Osteoblast (primary cell): ENCODE measurements at places on chromosomes 1 and 21.

DNA sequence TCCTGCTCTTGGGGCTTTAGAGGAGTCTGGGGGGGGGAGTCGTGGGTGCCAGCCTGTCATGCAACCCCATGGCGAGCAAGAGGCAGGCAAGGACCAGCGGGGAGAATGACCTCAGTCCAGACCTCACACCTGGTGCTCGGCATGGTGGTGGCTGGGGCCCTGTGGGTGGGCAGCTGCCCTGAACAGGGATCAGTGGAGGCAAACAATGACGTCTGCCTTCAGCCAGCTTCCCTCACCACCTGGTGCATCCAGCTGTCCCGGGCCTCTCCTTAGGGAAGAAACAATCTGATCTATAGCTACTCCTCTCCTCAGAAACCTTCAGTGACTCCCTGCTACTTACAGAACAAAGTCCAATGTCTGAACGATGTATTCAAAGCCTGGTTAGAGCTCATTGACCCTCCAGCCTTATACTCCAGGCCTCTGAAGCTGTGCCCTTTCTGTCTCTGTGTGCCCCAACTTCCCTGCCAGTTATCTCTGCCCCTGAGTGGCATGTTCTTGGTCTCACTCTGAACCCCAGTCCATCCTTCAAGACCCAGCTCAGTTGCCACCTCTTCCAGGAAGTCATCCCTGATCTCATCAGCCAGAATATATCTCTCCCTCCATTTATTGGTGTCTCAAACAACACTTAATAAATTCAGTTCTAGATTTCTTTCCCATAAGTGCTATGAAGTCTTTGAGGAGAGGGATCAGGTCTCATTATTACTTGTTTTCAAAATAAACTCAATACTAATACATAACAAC is 6.6 kb downstream of the PADI2 start:
- peak; percentile 4 for DNase-seq

- DNase-seq = peak; percentile 32
These were observed 217.2 kb downstream of the RPS6KC1 start for GRCh38 chr1:213268221-213268620.

DNA sequence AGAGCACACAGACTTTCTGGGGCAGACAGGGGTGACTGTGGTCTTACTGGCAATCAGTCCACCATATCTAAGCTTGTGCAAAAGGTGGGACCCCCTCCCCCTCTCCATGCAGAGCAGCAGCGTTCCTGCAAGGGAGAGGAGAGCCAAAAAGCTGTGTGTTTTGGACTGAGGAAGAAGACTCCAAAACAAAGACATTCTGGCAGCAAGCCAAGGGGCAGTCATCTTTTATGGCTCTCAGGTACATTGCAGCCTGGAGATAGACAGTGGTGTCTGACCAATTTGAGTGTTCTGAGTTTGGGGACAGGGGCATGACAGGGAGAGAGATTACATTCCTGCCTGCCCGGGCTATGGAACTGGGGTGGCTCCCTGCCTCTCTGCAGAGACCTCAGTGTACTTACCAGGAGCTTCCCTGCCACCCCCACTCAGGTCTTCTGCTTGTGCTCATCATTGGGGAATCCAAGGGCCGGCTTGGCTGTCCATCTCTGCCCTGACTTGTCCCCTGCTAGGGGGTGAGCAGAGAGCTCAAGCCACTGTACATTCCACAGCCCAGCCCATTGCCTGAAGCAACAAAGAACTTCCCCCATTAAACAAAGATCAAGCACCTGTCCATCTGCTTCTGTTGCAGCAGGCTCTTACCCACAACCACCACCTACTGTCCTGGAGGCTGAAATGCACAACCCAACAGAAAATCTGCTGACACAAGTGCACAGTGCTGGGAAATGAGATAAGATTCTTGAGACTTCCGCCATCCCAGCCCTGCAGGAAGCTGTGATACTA is 131.1 kb downstream of the EVI5 start:
- peak; percentile 58 for DNase-seq

GRCh38 chr1:162299018-162299417 is 77.6 kb downstream of the SPATA46 start:
- no peak for DNase-seq

DNA sequence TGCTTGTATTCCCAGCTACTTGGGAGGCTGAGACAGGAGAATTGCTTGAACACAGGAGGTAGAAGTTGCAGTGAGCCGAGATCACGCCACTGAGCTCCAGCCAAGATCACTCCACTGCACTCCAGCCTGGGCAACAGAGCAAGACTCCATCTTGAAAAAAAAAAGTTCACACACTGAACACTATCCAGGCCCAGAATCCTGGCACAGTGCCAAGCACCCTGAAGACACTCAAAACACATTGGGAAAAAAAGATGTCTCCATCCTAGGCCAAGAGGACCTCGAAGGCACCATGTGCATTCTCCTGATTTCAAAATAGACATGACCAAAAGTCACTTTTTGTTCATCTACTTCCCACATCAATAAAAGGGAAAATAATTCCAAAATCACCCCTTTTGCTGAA is 38.7 kb downstream of the SLC9A1 start:
- no peak for DNase-seq

DNA sequence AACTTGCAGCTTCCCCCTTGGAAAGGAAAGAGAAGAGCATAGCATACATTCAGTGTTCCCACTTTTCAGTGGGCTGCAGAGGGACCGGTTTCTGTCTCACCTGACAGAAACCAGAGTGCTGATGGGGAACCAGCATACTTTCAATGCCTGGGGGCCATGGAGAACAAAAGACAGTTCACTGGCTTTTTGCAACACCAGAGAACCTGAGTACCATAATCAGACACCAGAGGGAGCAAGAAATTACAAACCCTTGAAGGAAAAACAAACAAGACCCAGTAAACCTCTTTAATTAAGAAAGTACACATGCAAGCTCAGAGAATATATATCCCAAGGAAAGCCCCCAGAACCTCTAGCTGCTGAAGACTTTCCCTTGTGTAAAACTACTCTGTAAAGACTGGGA is 51.1 kb downstream of the CSMD2 start:
- DNase-seq = no peak

- peak; percentile 65 for DNase-seq
These were observed 182.0 kb downstream of the CDC42BPA start for GRCh38 chr1:227136210-227136820.

DNA sequence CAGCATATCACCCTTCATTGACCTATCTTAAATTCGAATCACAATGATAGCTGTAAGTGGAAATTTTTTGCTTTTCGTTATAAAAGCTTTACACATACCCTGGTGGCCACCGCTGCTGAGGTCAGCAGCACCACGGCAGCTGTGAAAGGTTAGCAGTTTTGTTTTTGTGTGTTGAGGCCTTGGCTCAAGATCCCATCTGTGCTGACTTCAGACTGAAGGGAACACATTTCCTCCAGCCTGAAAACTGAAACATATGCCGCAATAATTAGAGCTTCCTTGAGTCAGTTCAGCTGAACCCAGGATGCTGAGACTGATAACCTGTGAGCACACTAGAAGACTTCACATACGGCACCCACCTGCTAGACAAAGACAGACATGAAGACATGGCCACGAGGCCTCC is 103.0 kb downstream of the SMYD3 start:
- DNase-seq = no peak

GRCh38 chr1:87121711-87122163 is 206.9 kb upstream of the LMO4 start:
- no peak for DNase-seq

GRCh38 chr21:43193651-43194302 is 25.0 kb downstream of the CRYAA start:
- peak; percentile 95 for DNase-seq

GRCh38 chr1:58900396-58900795 is 116.5 kb upstream of the JUN start:
- peak; percentile 77 for DNase-seq

- no peak for DNase-seq
These were observed 25.1 kb downstream of the C2CD2 start for GRCh38 chr21:41928621-41929220.

- DNase-seq = no peak
These were observed 96.8 kb upstream of the LMO4 start for GRCh38 chr1:87231703-87232367.

- DNase-seq = no peak
These were observed 141.8 kb upstream of the PBX1 start for GRCh38 chr1:164417016-164417704.

GRCh38 chr1:186757851-186758250 is 70.9 kb upstream of the PLA2G4A start:
- no peak for DNase-seq

GRCh38 chr1:54221867-54222484 is 22.0 kb downstream of the MRPL37 start:
- peak; percentile 53 for DNase-seq

DNA sequence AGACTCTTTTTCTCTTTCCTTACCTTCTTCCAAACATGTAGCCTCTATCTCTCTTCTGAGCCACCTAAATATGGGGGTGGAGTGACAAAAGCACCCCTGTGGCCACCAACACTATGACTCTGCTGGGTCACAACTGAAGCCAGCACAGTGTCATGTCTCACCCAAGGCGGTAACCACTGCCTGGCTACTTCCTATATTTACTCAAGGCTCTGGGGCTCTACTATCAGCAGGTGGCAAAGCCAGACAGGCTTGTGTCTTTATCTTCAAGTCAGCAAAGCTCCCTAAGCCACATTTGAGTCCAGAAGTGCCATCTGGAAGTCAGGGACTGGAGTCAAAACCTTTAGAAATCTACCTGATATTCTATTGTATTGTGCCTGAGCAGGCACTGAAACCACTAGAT is 1515.2 kb downstream of the PLA2G4A start:
- DNase-seq = no peak

- no peak for DNase-seq
These were observed 7.7 kb downstream of the IFNLR1 start for GRCh38 chr1:24179251-24179840.

GRCh38 chr1:23421753-23422240 is 2.8 kb downstream of the TCEA3 start:
- peak; percentile 96 for DNase-seq

GRCh38 chr1:8822373-8823294 is 5.2 kb upstream of the RERE start:
- peak; percentile 87 for DNase-seq

DNA sequence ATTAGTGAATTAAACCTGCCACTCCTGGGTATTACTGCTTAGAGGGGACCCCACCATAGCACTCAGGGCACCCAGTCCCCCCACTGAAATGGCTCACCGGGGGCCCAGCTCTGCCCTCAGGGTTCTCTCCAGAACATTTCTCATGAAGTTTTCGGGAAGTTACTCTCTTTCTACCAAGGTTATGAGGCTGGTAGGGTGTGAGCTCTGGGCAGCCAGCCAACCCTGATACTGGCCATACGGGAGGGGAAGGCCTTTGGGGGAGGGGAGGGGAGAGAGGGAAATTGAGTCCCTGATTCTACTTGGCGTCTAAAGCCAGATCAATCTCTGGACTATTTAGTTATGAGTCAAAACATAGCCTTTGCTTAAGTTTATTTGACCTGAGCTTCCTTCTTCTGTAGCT is 12.9 kb upstream of the PDE9A start:
- no peak for DNase-seq

DNA sequence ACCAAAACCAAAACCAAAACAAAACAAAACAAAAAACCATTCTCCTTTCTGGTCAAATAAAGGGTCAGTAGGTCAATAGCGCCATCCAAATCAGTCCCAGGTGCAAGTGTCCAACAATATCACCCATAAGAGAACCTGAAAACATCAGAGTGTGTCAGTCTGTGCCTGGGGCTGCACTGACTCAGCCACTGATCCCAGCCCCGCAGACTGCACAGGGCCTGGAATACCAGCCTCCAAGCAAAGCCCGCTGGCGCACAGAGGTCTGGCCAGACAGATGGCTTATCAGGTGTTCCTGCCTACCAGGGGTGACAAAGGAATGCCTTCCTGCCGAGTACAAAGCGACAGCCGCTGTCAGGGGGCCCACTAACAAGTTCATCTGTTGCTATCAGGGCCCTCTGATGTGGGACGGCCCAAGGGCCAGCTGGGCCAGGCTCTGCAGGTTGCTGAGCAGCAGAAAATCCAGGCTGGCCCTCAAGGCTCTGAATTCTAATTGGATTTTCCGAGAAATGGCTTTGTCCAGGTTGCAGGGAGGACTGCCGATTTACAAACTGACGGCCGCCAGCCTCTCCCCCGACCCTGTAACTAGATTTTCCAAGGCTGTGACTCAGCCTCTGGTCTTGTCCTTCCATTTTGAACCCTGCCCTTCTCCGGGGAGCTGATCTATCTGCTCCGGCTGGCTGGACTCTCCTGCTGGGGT is 13.7 kb upstream of the TMEM51 start:
- no peak for DNase-seq

- no peak for DNase-seq
These were observed 108.0 kb downstream of the TNNI3K start for GRCh38 chr1:74343216-74343615.

DNA sequence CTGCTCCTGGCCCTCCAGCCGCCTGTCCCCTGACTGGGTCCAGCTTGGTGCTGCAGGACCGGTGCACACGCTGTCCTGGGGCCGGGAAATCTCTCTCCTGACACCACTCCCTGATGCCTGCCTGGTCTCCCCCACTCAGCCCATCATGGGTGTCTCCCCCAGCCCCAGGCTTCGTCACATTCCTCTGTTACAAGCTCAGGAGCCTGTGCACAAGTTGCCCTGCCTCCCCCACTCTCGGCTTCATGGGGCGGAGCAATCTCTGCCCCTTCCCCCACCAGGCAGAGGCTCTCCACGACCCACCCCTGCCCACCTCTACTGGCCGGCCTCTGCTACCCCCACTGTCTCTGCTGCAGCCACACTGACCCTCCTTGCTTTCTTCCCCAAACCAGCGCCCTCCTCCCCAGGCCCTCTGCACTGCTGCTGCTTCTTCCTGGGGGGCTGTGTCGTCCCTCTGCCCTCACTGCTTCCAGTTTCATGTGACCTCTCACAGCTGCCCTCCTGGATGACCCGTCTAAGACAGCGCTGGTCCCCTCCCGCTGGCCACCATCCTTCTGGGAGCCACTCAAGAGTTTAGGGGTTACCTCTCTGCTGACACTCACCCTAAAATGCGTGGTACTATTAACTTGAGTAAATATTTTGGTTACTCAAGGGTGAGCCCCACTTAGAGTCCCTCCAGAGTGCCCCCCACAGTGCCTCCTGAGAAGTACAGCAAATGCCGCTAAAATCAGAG is 5.7 kb upstream of the RIPK4 start:
- no peak for DNase-seq

DNA sequence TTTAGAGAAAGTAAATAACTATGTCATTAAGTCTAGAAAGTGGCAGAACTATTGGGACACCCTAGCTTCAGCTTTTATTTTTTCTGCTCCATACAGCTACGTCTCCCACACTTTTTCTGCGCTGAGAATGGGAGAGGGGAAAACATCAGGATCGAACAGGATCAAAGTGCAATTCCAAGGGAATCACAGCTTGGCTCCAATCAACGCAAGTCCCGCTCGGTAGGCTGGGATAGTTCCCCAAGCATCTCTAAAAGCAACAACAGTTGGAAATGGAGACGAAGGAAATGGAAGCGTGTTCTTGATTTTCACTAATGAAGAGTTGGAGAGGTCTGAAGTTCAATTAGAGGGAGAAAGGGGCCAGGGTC is 536 bp downstream of the HMGCL start:
- DNase-seq = no peak

GRCh38 chr1:97603776-97604175 is 317.1 kb downstream of the DPYD start:
- no peak for DNase-seq
